ENCODE measurements at places on chromosomes 1 and 21.

GRCh38 chr1:150543500-150544143 lies 5.6 kb upstream of the ADAMTSL4 start:
- peak; percentile 57 for DNase-seq

- DNase-seq: no peak
Measured at GRCh38 chr1:196896355-196896754, 8.5 kb downstream of the CFHR4 start.

DNA sequence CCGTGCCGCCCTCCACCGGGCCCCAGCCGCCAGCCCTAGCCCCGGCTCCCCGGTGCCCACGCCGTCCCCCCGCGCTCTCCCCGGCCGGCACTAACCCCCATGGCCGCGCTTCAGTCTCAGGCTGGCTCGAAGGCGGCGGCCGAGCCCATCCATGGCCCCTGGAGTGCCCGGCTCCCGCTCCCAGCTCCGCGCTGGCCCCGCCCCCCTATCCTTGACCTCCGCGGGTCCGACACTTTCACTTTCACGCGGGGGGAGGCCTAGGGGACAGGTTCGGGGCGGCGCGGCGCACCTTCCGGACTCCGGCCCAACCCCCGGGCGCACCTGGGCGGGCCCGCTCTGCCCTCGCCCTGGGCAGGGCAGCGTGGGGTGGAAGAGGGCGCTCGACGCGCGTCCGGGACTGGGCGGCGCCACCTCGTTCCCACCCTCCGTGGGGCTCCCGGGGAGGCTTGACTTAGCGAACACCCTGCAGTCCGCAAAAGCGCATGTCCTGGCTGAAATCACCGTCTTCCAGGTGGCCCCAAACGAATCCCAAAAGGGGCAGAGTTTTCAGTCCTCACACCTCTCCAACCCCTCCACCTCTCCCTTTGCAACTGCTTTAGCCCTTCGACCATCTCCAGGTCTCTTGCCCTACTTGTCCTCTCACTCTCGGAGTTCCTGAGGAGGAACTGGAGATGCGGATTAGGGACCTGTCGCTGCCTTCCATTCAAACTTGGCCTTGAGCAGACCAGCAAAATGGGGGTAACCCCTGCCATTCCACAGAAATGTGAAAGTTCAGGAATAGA lies 3.9 kb upstream of the DENND2D start:
- DNase-seq: peak; percentile 47

DNA sequence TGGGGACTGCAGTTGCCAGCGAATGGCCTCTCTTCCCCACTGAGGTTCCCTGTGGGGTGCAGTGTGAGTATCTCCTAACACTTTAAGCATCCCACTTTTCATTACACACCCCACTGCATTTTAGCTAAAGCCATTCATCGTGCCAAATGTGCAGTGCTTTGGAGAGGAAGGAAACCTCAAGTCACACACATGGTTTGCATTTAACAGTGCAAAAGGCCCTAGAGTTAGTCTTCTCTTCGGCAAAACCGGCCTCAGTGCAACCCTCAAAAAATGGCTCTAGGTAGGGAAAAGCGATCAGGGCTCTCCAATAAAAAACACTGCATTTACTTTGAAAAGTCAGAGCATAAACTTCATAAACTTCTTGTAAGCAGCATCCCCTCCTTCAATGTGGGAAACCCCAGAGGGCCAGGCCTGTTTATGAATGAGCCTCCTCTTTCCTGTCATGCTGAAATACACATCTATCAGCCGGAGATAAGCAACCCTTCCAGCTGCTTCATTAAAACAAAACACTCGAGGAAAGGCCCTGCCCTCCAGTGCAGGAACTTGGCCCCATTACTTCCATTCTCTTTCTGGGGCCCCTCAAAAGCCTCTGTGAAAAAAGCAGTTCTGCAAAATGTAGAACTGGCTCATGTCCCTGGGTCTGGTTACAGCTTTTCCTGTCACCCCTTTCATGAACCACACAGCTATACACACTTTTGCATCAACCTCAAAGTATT lies 184.0 kb downstream of the CDC7 start:
- no peak for DNase-seq

DNA sequence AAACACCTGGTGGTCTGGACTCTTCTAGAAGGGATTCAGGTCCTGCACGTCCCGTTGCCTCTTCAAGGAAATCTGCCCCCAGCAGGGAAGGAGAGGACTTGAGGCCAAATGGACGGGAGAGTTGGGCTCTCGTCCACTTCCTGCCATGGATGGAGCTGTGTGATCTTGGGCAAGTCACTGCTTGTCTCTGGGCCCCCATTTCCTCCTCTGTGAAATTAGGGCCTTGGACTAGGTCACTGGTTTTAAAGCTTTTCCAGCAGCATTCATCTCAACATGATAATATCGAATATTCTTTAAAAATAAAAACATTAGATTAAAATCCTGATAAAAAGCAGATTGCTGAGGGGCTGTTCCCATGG lies 26.9 kb downstream of the LHX4 start:
- no peak for DNase-seq

DNA sequence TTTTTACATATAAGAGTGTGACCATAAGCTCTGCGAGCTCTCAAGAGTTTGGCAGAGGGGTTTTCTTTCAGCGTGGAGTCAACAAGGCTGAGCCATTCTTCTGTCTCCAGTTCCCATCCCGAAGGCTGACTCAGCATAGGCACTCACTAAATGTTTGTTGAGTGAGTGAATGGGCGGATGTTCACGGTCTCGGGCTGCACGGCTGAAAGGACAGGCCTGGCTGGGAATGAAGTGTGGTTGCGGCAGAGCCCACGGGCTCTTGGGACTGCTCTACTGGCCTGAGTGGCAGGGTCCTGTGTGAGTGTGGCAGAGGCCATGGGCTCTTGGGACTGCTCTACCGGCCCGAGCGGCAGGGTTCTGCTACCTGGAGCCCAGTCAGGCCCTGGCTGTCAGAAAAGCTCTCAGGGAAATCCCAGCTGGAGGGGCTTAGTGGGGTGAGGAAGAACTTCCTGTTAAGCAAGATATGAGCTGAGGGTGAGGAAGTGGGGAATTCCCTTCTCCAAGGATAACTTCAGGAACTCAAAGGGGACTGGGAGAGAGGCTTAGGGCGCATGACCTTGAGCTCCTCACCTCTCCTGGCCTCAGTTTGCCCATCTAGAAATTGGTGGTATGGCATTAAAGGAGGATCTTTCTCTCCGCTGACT lies 56.6 kb upstream of the C1orf174 start:
- no peak for DNase-seq

DNA sequence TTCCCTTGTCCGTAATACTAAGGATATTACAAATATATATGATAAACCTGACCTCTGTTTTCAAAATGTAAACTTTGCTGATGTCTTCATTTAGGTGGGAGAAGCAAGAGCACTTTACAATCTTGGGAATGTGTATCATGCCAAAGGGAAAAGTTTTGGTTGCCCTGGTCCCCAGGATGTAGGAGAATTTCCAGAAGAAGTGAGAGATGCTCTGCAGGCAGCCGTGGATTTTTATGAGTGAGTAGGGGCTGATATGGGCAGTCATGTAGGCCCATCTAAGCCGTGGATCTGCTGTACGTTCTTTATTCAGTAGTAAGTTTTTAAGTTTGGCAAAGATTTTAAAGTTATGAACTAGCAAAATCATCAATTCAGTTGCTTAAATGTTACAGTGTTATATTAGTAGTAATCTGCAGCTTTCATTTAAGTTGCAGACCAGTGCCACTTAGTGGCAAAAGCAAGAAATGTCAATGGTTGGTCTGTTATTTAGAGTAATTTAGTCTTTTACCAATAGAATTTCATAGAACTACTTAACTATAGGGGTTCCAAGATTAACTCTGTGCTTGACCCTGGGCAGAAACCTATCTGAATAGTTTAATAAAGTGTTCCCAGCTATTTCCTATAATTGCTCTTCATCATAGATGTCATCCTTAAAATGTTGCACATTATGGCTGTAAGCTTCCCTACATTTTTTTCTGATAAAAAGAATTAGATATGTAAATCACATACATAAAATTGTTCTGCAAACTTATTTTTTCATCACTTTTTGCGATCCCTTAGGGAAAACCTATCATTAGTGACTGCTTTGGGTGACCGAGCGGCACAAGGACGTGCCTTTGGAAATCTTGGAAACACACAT lies 21.3 kb downstream of the GPSM2 start:
- DNase-seq: peak; percentile 45

- no peak for DNase-seq
Measured at GRCh38 chr1:116352349-116352813, 20.7 kb upstream of the ATP1A1 start.

DNA sequence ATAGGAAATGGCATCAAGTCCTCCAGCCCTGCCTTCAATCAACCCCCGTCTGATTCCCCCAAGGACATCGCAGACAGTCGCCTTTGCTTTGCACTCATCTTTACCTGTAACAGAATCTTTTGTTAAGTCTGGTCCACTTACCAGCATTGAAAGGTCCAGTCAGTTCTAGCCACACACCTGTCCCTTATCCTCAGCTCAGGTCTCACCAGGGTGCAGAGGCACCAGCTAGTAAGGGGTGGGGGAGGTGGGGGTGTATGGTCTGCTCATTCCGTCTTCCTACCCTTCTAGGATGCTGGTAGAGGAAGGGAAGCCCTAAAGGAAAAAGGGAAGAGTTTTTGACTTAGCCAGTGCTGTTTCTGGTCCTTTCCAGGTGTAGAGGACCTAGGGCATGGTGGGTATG lies 427.7 kb downstream of the MATN1 start:
- no peak for DNase-seq

DNA sequence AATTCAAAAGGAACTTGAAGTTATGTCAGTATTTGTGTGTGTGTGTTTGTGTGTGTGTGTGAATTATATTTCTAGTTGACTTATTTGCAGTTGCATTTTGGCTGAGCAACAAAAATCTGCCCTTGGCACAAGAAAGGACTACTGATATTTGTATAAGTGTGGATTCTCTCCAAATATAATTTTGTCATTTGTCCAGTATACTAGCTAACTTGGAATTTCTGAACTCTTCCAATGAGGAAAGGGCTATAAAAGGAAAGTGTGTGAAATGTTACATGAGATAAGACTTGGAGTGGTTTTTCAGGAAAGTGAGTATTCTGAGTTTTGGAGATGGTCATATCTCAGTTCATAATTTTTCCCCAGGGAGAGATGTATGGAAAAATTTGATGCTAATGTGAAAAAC lies 1384.1 kb upstream of the B3GALT2 start:
- DNase-seq: no peak

DNA sequence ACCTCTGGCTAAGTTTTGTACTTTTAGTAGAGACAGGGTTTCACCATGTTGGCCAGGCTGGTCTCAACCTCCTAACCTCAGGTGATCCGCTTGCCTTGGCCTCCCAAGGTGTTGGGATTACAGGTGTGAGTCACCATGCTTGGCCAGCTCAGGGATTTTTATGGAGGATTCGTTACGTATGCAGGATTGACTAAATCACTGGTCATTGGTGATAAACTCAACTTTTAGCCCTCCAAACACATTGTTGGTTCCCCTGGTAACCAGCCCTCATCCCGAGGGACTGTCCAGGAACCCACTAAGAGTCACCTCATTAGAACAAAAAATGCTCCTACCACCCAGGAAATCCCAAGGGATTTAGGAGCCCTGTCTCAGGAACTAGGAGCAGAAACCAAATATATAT lies 40.4 kb downstream of the ST3GAL3 start:
- DNase-seq: no peak

DNA sequence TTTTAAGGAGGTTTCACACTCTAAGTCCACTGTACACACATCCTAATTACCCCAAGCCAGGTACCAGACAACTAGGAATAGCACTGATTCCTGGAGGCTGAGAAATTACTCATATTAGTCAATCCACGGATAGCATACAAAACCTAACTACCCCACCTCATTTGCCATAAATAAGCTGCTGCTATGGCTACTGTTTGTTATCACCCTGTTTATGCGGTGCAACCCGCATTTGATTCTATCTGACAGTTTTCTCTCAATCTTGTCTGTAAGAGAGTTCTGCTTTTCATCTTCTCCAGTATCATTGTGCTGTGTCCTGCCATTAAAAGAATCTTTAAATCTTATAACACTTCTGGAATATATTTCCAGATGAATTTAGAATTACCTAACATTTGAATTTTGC lies 1496.5 kb downstream of the PLA2G4A start:
- DNase-seq: no peak
